ENCODE measurements at places on chromosomes 5 and 9.

GRCh38 chr5:141868541-141868940, 9.7 kb downstream of the PCDH1 start:
- no peak for DNase-seq

- DNase-seq = no peak
These were observed 358.0 kb upstream of the PCSK5 start for GRCh38 chr9:75532233-75533050.

DNA sequence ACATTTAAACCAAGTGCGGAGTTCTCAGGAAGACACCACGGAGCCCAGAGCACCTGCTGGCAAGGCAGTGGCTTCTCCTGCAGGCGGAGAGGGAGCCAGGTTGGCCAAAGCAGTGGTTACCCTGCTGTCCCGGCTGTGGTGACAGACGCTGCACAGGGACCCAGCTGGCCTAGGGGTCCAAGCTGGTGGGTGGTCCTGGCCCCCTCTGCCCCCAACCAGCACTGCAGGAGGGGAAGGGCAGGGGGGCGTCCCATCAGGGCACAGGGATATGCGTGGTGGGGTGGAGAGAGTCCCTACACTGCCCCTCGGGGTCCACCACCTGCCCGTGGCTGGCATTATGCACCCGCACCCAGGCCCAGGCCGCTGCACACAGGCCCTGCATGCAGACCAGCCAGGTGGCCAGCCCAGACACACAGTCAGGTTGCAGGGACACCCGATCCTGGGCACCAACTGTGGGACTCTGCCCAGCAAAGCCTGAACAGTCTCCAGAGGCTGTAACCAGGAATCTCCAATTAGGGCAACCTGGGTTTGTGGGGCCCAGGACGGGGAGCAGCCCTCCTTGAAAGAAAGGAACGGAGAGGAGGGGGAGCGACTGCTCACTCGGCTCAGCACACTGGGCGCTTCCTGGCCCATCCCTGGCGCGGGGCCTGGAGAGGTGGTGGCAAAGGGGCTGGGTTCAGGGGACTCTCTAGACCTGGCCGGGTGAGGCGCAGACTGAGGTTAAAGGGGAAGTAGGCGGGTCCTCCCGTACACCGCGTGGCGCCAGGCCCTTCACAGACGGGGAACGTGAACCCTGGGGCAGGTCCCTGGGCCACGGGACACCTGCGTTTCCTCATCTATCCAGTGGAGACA, 46.3 kb downstream of the NACC2 start:
- DNase-seq = no peak

DNA sequence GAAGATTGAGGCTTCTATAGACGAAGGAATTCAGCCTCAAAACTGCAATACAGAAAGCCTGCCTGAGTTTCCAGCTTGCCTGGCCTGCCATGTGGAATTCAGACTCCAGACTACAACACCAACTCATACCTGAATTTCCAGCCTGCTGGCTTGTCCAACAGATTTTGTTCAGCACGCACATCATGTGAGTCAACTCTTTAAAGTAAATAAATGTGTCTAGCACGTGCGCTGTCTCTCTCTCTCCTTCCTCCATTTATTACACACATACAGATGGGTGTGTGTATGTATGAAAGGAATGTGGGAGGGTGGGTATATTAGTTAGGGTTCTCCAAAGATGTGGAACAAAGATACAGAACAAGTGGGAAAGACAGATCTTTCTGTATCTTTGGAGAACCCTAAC, 82.4 kb upstream of the TAS2R1 start:
- DNase-seq = no peak

DNA sequence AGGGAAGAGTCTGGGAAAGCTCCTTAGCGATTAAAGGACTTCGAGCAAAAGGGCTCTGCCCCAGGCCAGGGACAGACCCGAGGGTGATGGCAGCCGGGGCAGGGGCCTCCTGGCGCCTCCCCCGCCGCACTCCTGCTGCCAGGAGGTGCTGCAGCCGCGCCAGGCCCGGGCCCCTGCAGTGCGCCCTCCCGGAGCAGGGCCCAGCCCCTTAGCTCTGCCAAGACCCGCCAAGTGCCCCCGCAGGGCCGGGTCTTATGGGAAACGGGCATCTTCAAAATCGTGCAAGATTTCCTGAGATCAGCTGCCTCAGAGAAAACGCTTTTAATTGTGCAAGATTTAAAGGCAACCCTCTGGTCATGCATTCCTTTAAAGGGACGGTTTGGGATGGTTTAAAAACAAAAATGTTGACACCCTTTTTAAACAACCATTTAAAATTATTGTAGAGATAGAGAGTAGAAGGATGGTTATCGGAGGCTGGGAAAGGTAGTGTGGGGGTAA, 52.4 kb downstream of the CDC14B start:
- no peak for DNase-seq

DNA sequence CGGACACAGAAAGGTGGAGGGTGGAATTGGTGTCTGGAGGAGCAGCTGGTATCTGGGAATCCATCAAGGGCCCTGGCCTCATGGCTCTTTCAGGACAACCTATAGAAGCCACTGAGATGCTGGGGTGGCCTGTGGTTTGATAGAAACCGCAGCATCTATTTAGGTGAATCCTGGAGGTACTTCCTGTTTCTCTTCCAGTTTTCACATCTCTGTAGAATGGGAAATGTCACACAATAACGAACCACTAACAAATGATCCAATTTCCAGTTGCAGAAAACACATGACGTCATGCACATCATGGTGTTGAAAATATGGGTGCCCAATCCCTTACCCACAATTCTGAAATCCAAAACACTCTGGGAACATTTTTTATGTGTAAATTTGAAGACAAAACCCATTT, 52.2 kb downstream of the ROPN1L start:
- DNase-seq = no peak

GRCh38 chr9:126228781-126229444, 97.7 kb upstream of the MVB12B start:
- DNase-seq = no peak

DNA sequence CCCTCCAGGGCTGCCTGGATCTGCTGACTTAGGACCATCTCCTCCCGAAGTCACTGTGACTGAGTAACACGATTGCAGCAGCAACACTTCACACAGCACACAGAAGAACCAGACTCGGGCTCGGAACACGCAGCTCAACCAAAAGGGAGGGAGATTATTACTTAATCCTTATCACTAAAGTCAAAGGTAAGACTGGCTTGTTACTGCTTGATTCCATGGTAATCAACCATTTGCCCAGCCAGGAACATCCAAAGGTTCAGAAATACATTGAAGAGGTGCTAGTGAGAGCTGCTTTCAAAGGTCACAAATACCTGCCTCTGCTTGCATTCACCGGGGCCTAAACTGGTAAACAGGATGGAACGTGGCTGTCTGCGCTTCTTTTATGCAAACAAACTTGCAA, 7.7 kb downstream of the FBP1 start:
- DNase-seq = no peak

DNA sequence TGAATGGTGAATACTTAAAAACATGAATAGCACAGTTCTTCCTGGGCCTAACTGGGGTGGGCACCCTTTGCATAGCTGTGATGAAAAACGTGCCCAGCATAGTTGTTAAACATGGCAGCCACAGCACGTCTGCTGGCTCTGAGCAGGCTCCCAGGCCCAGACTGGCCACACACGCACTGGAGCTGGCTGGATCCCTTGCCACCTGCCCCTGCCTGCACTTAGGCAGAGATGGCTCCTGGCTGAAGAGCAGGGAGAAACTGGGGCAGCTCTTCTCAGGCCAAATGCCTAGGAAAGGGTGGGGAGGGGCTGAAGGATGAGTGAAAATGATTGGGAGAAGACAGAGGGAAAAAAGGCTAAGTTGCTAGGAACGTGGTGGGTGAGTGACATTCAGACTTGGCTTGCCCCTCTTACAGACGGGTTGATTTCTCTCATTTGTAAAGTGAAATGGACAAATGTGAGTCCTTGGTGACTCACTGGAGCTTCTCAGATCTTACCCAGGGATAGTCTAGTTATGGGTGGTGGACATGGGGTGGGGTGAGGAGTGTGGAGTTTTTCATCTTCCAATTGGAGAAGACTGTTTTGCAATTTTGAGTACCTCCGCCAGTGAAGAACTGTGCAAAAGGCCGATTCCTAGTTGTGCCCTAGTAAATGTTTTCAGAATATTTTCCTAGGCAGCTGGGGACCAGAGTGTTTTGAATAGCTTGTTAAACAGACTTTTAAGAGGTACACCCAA, 42.4 kb downstream of the TRIO start:
- DNase-seq = no peak

DNA sequence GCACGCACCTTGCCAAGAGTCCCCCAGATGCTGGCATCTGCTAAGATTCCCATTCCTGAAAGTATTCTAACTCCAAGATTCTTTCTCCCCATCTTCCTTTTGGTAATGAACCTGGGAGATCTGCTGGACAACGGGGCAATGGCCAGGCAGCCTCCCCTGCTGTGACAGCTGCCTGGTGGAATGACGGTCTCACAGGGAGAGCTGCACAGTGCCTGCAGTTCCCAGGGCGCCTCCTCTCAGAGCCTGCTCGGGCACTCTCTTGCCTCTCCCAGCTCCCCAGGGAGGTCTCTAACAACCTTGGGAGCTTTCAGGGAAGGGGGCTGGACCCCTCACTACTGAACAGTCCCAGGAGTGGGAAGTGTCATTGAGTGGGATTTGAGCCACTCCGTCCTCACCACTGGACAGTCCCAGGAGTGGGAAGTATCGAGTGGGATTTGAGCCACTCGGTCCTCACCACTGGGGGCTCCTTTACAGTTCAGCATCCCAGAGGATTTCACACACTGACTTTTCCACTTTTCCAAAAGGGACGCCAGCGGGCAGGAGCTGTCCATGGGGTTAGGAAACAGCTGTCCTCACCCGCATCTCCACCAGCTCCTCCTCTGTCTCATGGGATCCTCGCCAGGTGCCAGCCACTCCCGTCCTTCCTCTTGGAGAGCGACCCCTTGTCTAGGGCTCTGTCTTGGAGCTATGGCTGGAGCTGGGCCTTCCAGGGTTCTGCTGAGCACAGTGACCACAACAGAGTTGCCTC, 65.7 kb downstream of the ADAMTS2 start:
- no peak for DNase-seq

- no peak for DNase-seq
These were observed 245.8 kb downstream of the MTRR start for GRCh38 chr5:8114597-8115266.

- no peak for DNase-seq
These were observed 205.4 kb upstream of the PTPRD start for GRCh38 chr9:10818206-10818605.

DNA sequence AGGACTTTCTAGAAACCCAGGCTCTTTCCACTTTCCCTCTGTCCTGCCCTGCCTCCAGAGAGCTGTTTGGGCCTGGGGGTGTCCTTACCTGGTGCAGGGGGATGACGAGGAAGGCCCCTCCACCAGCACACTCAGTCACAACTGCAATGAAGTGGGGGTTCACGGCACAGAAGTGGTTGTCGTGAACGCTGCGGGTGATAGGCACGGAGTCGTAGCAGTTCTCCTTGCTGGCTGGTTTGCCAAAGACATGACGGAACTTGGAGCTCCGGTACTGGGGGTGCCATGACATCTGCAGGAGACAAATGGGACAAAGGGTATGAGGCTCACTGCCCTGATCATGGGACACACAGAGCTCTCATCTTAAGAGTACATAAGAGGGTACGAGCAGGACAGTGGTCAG, 35.1 kb downstream of the CORO2A start:
- no peak for DNase-seq

- no peak for DNase-seq
These were observed 62.3 kb downstream of the GCNT1 start for GRCh38 chr9:76521244-76521681.

DNA sequence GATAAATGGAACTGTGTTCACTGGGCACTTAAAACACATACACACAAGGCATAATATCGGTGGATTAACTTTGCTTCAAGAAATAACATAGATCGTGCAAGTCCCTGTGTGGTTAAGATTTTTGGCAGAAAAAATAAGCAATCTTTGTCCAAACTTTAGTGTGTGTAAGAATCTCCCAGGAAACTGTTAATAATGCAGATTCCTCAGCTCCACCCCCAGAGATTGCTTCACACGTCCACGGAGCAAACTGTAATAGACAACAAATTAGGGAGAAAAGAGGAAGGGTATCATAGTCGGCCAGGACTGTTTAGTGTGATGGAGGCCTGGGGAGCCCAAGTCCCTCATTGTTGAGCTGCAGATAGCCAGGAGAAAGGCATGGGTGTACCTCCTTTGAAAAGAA, 84.8 kb downstream of the PJA2 start:
- DNase-seq = no peak

DNA sequence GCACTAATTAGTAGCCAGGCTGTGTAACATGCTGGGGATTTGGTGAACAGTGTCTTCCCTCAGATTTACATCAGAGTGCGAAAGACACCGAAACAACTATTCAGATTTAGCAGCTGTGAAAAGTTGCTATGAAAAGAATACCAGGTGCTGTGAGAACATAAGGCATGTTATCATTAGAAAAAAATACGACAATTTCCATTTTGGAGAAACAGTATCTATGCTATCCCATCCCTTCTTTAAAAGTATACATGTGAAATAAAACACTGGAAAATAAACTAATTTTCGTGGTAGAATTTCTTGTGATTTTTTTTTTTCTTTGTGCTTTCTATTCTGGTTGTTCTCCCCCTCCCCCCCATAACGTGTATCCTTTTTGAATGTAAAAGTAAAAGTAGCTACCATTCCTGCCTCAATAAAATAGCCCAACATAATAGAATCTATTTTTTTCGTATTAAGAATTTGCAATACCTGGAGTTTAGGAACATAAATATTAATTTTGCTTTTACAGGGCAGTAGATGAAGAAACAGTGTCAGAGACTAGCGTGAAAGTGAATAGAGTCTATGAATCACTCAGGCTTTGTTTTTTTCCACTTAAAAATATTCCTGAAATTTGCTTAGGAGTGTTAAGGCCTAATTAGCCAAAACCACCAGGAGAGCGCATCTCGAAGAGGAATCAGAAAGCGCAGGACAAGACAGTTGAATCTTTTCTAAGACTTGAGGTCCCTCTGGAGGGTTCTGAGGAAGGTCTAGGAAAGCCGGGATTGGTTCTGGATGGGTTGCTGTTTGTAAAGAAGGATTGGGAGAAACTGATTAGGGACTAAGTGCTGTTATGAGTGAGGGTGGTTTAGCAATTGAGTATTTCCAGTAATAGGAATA, 813 bp upstream of the SLU7 start:
- DNase-seq = no peak

- DNase-seq = no peak
These were observed 82.1 kb downstream of the WDR41 start for GRCh38 chr5:77409870-77410621.

DNA sequence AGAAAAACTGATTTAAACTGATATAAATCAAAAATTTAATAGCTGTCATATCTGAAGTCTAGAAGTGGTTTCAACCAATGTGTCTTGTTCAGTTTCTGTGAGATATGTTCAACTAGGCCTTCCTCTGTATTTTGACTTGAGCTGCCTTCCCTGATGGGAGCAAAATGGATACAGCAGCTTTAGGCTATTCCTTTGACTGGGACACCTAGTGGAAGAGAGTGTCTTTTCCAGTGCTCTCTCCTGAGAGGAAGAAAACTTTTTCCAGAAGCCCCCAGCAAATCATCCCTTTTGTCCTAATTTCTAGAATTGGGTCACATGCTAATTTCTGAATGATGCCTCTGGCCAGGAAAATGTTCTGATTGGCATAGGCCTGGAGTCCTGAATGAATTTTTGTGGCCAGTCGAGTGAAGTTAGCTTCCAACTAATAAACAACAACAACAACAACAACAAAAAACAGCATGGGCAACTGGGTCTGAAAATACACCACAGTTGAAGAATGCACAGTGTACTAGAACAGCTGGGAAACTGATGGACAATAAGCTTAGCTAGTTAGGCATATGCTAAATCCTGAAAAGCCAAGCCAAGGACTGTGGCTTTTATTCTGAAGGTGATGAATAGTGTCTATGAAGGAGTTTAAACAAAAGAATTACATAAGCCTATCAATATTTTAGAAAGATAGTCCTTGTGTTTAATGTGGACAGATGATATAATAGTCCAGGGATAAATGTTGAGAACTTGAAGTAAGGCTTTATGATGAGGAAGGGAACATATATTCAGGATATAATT, 125.7 kb downstream of the FBN2 start:
- DNase-seq = no peak
